ENCODE measurements at places on chromosomes 3 and 15.
A peak's percentile ranks its signal among the peaks of the same experiment; 100 is the strongest.

GRCh38 chr15:98217356-98217755 lies 256.9 kb downstream of the ARRDC4 start:
- DNase-seq = no peak

DNA sequence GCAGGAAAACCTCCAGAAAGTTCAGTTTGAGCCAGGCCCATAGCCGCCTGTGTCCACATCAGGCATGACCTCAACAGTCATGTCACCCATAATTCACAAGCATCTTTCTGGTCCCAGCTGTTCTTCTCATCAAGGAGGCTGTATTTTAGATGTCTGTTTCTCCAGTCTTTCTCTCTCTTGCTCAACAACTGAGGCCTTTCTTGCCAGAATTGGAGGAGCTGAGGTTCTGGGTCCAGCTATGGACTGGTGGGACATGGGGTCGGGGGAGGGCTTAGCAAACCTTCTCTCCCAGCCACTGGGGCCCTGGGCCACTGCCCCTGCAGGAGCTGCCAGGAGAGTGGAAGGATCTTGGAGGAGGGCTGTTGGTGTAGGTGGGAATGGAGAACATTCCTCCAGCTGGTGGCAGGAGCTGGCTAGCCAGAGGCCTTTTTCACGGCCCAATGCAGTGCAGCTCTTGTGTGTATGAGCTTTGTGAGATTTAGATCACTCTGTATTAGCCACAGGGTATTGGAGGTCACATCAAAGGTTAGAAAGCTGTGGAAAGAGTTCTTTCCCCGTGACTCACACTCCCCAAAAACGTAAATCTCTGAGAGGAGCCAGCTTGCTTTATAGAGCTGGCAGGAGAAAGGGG lies 23.5 kb downstream of the MAGEF1 start:
- no peak for DNase-seq

GRCh38 chr15:72783004-72783639 lies 436 bp downstream of the ADPGK start:
- DNase-seq = peak; percentile 66

- no peak for DNase-seq
Observed at GRCh38 chr15:51838270-51838669, 8.8 kb downstream of the TMOD3 start.

DNA sequence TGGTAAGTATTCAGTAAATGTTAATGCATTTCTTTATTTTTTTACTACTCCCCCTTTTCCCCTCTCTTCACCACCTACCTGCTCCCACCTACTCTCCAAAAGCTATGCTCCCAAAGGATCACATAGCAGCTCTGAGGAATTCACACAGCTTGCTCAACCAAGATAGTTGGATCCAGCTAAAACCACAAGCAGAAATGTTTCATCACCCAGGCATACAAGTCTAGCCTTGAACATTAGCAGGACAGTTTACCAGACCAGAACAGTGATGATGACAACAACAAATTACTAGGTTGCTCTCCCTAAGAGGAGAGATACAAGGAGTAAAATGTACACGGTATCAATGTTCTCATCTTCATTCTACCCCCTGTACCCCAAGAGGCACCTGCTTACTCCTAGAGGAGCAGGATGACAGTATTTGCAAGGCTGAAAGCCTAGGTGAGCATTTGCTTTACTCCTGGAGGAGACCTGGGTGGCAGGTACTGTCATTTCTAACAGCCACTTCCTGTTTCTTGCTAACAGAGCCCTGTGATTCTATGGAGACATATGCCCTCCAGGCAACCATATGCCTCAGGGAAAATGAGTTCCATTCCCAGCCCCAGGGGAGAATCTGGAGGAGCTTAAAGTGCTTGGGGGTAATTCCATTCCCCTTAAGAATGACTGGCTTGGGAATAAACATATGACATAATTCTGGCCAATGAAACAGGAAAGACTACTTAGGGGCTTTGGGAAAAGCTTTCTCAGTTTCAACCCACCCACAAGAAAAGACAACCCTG lies 237.5 kb downstream of the NTRK3 start:
- no peak for DNase-seq

DNA sequence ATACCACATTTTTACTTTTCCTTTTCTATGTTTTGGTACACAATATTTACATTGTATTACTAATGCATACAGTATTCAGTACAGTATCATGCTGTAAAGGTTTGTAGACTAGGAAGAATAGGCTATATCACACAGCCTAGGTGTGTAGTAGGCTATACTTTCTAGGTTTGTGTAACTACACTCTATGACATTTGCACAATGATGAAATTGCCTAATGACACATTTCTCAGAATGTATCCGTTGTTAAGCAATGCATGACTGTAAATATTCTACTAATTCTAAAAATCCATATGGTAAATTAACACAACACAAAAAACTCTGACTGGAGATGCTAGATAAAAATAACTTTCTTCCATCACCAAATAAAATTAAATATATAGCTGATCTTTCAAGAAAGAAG lies 16.2 kb downstream of the NEDD4 start:
- DNase-seq = no peak

GRCh38 chr3:109784285-109784684 lies 446.9 kb upstream of the DPPA4 start:
- no peak for DNase-seq

DNA sequence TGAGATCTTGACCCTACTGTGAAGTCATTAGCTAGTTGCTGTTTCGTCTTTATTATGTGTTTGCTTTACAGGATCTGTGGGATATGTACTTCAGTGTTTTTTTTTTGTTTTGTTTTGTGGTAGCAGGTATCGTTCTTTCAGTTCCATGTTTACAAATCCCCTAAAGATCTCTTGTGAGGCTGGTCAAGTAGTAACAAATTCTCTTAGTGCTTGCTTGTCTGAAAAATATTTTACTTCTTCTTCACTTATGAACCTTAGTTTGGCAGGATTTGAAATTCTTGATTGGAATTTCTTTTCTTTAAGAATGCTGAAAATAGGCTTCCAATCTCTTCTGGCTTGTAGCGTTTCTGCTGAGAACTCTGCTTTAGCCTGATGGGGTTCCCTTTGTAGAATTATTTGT lies 235.8 kb upstream of the ALCAM start:
- DNase-seq = no peak

DNA sequence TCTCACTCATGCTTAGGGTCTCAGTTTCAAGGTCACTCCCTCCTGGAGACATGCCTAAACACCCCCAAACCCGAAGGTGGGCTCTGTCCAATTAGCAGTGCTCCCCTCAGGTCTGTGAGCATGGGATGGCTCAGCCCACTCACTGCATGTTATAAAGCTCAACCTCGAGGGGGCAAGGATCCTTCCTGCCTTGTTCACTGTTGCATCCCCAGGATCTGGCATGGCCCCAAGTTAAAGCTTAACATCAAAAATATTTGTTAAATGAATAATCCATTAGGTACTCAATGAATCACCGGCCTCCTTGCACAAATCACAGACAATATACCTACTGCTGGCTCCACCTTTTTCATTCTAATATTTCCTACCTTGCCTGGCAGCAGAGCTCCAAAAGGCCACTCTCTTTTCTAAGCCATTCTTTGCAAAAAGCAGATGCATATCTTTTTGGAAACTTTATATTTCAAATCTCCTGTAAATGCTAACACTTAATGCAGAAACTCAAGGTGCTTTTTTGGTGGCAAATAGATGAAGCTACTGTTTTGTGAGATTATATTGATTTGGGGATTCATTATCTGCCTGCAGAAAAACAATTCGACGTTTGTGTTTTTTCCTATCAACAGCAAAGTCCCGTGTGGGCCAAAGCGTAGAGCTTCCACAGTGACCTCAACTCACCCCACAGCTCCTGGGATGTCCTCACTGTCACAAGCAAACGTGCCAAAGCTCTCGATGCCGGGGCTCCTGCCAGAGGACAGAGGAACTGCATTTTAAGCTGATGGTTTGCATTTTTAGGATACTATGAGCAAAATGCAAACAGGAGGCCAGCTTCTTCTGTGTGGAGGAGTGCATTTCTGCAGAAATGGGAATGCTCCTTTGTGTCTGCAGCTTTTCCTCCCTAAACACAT lies 35.4 kb downstream of the PCOLCE2 start:
- DNase-seq = no peak

DNA sequence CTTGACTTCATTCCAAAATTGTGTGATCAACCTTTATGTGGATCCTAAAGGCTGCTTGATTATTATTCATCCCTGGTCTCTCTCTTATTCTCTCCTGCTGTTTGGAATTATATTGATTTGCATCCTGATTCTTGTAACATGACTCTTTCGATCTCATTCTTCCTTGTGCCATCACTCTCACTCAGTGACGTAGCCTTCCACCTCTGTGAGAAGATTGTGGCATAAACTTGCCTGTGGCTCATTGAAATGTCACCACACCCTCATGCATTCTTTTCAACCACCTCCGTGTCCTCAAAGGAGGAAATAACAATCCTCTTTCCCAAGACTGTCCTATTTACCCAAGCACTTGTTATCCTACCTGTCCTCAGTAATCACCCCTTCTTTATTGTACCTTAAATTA lies 41.3 kb upstream of the GCNT3 start:
- no peak for DNase-seq

DNA sequence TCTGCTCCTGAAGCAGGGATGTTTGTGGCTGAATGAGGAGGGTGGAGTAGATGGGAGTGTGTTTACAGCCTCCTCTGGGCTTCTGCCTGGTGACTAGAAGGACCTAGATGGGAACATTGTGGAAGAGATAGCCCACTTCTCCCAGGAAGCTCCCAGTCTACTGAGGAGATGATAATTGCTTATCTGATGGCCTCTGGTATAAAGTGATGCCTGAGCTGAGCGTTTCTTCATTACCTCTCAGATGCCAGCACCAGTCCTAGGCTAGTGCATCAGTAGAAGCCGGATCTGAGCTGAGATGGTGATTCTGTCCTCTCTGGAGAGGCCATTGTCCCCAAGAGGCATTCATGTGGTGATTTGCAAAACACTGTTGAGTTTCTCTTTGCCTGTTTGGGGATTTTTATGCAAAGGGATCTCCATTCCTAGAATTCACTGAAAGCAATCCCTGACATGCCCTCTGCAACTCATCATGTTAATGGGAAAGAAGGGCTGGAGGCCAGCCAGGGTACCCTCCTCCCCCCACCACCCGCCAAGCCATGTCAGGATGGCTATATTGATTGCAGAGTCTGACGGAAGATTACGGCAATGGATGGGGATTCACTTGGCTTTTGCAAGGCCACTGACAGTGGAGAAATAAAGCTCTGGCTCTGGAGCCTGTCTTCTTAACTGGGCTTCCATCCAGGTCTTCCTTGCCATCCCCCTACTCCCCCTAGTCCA lies 166.4 kb upstream of the ROPN1 start:
- DNase-seq = no peak

DNA sequence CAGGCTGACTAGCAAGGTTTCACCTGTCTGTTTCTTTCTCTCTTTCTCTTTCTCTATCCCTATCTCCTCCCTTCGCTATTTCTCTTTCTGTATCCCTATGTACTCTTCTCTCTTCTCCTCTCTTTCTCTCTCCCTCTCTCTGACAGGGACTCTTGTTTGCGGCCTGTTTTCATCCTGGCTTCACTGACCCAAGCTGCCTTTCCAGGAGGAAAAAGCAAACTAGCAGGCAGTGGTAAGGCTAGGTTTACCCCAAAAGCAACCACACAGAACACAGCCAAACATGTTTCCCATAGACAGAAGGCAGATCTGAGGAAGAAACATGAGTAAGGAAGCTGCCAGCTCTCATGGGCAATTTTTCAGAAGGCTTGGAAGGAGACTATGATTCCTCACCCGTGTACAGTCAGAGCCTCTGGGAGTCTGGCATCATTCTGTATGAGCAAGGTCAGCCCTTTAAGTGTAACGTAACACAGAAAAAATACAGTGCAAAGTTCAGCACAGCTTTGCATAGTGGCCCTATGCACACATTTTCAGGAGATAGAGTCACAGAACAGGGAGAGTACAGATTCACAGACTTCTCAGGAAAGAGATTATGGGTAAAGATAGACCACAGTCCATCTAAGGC lies 61.0 kb downstream of the OCA2 start:
- DNase-seq = no peak

GRCh38 chr15:70440416-70441138 lies 322.8 kb downstream of the UACA start:
- no peak for DNase-seq

DNA sequence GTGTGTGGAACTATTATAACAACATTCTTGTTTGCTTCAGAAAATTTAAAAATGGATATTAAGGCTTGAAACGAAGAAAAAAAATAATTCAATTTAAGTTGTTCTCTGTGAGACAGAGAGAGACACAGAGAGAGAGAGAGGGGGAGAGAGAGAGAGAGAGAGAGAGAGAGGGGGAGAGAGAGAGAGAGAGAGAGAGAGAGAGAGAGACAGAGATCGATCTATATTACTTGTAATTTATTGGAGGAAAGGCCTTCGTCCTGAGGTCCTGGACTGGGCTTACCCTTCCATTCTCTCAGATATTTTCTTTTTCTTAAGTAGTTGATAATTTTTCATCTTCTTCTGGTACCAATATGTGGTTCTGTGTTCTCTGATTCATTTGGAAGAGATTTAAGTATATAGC lies 25.9 kb downstream of the MFSD1 start:
- DNase-seq = no peak

GRCh38 chr3:172103724-172104123 lies 64.3 kb downstream of the FNDC3B start:
- DNase-seq = no peak

GRCh38 chr3:134710313-134710680 lies 59.5 kb upstream of the KY start:
- no peak for DNase-seq

DNA sequence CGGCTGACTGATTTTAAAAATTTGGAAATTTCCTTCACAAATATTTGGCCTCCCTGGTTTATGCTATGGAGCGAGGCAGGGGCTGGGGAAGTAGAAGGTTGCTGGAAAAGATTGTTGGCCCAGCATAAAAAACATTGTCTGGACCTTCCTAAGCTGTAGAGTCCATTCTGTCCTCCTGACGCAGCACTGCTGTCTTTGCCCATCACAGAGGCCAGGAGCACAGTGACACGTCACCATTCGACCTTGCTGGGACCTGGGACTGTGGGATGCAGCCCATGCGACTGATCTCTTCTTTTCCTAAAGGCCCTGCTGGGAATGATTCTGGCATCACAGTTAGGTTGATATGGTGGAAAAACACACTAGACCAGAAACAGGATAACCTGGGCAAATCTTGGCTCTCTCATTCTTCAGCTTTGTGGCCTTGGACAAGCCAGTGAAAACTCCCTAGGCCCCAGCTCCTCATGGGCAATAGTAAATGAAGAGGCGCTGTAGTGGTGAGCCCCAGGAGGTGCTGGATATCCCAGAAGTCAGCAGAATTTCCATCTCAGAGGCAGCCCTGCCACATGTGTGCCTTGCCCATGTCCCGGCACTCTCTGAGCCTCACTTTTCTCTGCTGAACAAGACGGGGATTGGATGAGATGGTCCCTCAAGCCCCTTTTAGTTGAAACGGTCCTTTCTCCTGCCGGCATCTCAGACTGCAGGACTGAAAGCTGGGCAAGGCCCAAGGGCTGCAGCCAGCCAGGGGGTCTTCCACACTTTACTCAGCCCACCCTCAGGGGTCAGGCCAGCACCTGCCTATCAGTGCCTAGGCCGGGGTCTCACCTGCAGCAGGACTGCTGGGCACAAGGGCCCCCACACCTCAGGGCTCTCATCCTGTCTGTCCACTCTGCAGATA lies 69.6 kb downstream of the SENP2 start:
- DNase-seq = no peak

DNA sequence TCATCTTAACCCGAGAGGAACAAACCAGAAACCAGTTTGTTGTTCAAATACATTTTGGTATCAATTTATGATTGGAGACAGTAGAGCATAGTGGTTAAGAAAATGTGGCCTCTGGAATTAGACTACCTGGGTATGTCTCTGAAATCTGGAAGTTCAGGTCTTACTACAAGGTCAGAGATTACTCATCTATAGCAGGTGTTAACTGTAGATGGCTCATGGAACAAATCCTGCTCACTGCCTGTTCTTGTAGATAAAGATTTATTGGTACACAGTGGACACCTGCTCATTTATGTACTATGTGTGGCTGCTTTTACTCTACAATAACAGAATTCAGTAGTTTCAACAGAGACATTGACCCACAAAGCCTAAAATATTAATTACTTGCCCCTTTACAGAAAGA lies 413.3 kb downstream of the CNTN6 start:
- no peak for DNase-seq

All from GM10248 (cell line).